ENCODE measurements at places on chromosomes 6 and 20.

GRCh38 chr20:24952376-24953208 is 3.5 kb downstream of the CST7 start:
- DNase-seq = peak; percentile 39

DNA sequence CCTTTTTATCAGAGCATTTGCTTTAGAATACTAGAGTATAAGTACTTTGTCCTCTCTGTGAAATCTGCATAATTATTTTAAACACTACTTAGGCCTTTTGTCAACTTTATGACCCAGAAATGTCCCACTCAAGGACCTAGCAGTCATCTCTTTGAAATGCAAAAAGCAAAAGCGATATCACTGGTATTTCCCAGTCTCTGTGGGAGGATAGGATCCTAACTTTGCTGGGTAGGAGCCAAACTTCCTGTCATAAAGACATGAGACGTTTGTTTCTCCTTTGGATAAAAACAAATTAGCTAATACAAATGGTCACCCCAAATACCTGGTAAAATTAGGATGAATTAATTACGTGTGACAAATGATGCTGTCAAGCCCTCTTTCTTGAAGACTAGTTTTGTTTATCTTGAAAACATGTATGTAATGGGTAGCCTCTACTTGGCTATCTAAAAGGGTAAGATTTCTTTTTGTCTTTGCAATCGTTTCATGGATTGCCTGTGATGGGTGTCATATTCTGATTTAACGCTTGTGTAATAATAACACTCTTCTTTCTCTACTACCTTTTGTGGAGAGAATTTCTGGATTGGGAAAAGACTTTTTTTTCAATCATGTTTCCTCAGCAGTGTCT is 36.2 kb downstream of the DCDC2 start:
- no peak for DNase-seq

DNA sequence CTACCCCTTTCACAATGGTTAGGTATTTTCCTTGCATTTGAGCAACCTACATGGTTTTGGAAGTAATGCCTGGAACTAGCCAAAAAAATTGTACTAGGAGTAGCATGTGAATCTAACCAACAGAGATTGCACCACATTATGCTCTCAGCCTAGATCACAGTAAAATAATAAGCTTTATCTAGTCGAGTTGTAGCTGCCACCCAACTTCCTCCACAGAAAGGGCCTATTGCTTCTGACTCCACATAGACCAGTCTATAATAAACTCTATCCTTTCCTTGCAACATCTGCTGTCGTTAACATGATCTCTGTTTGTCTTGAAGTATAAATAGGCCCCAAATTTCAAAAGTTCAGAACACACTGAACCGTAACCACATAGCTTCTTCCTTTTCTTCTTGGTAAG is 375.5 kb downstream of the PKHD1 start:
- DNase-seq = no peak

GRCh38 chr20:23637282-23638221 is at the start of gene CST3:
Gene CST3, minus strand, starts transcription at chr20:23637955. Its CDS starts 93 bp downstream, at chr20:23637862.
- DNase-seq = peak; percentile 90

- DNase-seq = no peak
These were observed 145.6 kb downstream of the PDSS2 start for GRCh38 chr6:107313776-107314175.

DNA sequence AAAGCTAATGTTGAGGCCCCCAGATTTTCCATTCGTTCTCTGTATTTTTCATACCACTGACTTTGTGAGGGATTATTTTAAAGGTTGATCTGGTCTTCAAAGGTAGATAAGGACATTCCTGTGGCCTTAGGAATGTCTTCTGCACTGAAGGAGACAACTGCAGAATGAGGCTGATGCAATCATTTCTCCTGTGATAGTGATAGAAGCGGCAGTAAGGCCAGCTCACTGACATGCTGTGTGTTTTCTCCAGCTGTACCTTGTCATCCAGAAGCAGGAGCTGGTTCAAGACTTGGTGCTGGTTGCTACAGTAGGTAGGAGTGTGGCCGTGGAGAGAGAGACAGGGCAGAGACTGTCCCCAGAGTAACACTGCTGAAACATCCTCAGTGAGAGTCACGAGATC is 53.8 kb downstream of the DCBLD1 start:
- no peak for DNase-seq

DNA sequence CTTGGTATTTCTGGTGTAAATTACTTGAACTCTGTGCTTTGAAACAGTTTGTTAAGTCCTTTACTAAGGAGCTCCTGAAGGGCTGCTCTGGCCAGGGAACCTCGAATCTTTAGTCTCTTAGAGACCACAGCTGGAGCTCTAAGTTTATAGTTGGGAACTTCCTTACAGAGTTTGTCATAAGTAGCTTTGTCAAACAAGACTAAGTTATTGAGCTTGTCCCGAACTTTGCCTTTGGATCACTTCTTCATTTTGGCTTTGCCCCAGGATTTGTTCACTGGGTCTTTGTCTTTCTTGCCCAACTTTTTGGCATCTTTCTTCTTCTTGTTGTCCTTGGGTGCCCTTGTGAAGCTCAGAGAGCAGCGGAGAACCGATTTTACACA is 64.8 kb downstream of the FAM50B start:
- DNase-seq = no peak

GRCh38 chr6:100493206-100493888 is 28.6 kb upstream of the SIM1 start:
- no peak for DNase-seq

- DNase-seq = peak; percentile 85
These were observed 2.9 kb downstream of the EEF1A2 start for GRCh38 chr20:63495741-63496595.

- DNase-seq = no peak
These were observed 688.6 kb upstream of the CITED2 start for GRCh38 chr6:140063021-140063399.

GRCh38 chr6:46010771-46011170 is 4.9 kb downstream of the CLIC5 start:
- no peak for DNase-seq

- DNase-seq = no peak
These were observed 4.7 kb downstream of the ADGRF5 start for GRCh38 chr6:46917002-46917545.

GRCh38 chr20:63471981-63472831 is at the start of gene KCNQ2:
Gene KCNQ2, minus strand, starts transcription at chr20:63472655. Its CDS starts 192 bp downstream, at chr20:63472463.
- DNase-seq = peak; percentile 70

- no peak for DNase-seq
These were observed 17.9 kb downstream of the ABHD12 start for GRCh38 chr20:25372584-25373336.

GRCh38 chr6:62614442-62614841 is 328.4 kb upstream of the KHDRBS2 start:
- no peak for DNase-seq

Measured in ecto neural progenitor cell (in vitro differentiated cells).